Thyroid gland (tissue), 4 donors: ENCODE measurements at places on chromosomes 4 and X.

- H3K27me3 ChIP-seq, result no peaks in the 10 kb centered on the region
- no peak overlapping the region for H3K4me3 ChIP-seq
- H3K4me1 ChIP-seq, result no peaks in the 10 kb centered on the region
- H3K36me3 ChIP-seq, result no peaks in the 10 kb centered on the region
- no peak for DNase-seq
- no peak overlapping the region for H3K27ac ChIP-seq
Observed at GRCh38 chr4:89788206-89789072, 48.5 kb downstream of the SNCA start.

DNA sequence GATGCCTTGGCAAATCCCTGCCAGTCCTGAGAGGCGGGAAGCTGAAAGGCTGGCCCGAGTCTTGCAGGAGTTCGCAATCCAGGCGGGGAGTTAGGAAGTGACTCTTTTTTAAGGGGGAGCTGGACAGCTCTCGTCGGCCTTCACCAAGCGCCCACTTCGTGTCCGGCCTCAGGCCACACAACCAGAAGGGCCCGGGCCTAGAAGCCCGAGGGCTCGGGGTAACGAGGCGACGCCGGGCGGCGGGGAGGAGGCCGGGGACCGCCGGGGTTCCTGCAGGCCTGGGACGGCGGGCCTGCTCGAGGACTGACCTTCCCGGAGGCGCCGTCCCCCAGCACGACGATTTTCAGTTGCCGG, 395 bp downstream of the RAB28 start:
- peaks cover 12% of the 10 kb centered on the region for H3K4me1 ChIP-seq
- H3K27ac ChIP-seq, result peak overlapping the region; percentile 98
- DNase-seq, result peak; percentile 56

- no peaks in the 10 kb centered on the region for H3K27me3 ChIP-seq
- no peak overlapping the region for H3K27ac ChIP-seq
- no peak for DNase-seq
- H3K36me3 ChIP-seq, result no peaks in the 10 kb centered on the region
- no peaks in the 10 kb centered on the region for H3K4me1 ChIP-seq
Observed at GRCh38 chr4:54073271-54073880, 9.0 kb upstream of the CHIC2 start.

DNA sequence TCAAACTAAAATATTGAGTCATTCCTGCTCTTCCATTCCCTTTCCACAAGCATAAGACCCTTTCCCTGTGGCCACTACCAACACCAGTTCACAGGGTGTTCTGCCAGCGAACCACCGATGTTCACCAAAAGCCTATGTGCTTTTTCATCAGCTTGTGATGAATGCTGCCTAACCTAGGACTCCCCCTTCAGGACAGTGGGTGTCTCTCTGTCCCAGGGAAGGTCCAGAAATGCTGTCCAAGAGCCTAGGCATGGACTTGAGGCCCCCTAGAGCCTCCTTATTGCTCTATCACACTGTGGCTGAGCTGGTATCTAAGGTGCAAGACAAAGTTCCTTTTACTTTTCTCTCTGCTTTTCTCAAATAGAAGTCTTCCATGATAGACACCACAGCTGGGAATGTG, 1015.6 kb downstream of the PCDH19 start:
- H3K4me1 ChIP-seq, result no peaks in the 10 kb centered on the region
- no peaks in the 10 kb centered on the region for H3K36me3 ChIP-seq
- no peak for DNase-seq
- H3K27ac ChIP-seq, result no peak overlapping the region

DNA sequence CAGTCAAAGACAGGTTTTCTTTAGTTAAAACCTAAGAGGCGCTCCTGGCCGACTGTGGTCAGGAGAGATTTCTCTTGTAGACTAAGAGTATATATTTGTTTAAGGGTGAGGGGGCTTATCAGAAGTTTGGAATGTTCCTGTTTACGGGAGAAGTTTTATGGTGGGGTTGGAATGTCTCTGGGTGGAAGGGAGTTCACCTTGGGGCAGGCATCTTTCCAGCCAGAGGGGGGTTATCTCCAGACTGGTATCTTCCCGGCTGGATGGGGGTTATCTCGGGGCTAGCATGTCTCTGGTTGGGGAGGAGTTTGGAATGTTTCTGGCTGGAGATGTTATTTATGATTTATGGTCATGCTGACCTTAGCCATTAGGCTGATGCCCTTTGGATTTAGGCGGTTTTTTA, 116.0 kb downstream of the COX7B2 start:
- H3K27me3 ChIP-seq, result no peaks in the 10 kb centered on the region
- H3K4me1 ChIP-seq, result no peaks in the 10 kb centered on the region
- no peak overlapping the region for H3K27ac ChIP-seq
- no peaks in the 10 kb centered on the region for H3K36me3 ChIP-seq

- no peak for DNase-seq
- no peak overlapping the region for H3K4me3 ChIP-seq
- H3K4me1 ChIP-seq, result no peaks in the 10 kb centered on the region
Observed at GRCh38 chrX:1294301-1295067, 25.9 kb downstream of the CSF2RA start.

GRCh38 chrX:104749951-104750610, 184.1 kb downstream of the IL1RAPL2 start:
- H3K27me3 ChIP-seq, result no peaks in the 10 kb centered on the region
- no peaks in the 10 kb centered on the region for H3K36me3 ChIP-seq
- no peaks in the 10 kb centered on the region for H3K4me1 ChIP-seq
- no peak overlapping the region for H3K27ac ChIP-seq

DNA sequence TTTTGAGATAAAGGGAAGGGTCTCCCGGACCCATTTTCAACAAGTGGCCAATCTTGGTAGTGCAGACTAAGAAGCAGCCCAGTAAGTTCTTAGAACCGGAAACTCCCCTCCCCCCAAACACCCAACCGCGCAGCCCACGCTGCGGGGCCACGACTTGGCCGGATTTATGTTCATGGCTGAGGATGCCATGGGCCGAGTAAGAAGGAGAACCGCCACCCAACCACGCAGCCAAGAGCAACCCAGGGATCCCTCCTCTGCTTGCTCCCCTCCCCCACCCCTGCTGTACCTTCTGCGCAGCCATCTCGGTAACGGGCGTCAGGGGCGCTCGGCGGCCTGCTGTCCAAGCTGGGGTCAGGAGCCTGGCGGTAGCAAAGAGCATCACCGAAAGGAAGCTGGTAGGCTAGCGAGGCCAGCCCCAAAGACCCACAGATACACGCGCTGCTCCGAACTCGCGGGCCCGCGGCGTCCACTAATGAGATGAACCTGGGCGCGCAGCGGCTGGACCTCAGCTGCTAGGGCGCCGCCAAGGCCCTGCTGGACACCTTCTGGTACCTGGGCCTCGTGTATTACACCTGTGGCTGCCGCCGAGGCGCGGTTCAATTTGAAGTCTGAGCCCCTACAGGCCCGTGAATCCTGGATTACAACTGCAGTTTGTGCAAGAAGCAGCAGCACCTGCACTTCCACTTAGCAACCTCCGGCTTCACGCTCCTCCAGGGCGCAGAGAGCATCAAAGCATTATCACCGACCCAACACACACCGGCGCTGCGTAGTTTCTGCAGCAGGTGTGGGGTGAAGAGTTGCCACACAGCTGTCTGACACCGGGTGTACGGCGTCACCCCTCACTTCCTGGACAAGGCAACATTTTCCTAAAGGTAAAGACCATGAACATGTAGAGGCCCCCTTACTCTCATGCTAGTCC, 63.4 kb downstream of the NUDT10 start:
- DNase-seq, result peak; percentile 31
- no peaks in the 10 kb centered on the region for H3K27me3 ChIP-seq
- H3K4me1 ChIP-seq, result no peaks in the 10 kb centered on the region

GRCh38 chrX:4690521-4690920, 977.1 kb upstream of the PRKX start:
- no peaks in the 10 kb centered on the region for H3K27me3 ChIP-seq
- no peaks in the 10 kb centered on the region for H3K36me3 ChIP-seq
- no peak overlapping the region for H3K27ac ChIP-seq
- H3K4me1 ChIP-seq, result no peaks in the 10 kb centered on the region
- H3K4me3 ChIP-seq, result no peak overlapping the region
- no peak for DNase-seq

- DNase-seq, result no peak
- H3K4me3 ChIP-seq, result peak overlapping the region; percentile 35
- peaks cover 27% of the 10 kb centered on the region for H3K4me1 ChIP-seq
- no peaks in the 10 kb centered on the region for H3K27me3 ChIP-seq
- no peak overlapping the region for H3K27ac ChIP-seq
Observed at GRCh38 chr4:5712517-5712916, 1.5 kb downstream of the EVC start.

DNA sequence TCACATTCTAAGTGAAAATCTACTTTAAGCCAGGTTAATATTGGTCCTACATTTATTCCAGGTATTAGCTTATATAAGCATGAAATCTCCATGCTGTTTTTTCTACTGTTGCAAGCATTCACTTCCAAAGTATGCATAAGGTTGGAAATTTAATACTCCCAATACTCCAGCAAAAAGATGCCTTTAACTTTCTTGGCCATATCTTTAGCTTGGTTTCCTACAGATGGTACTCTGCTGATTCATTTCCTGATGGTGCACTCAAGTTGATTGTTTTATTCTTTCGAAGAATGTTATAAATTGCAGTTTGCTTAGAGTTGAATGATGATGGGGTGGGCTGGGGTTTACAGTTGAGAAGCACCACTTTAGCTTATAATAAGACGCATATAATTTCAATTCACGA, 330.2 kb downstream of the PTTG2 start:
- H3K4me3 ChIP-seq, result no peak overlapping the region
- no peaks in the 10 kb centered on the region for H3K4me1 ChIP-seq
- no peaks in the 10 kb centered on the region for H3K27me3 ChIP-seq
- H3K27ac ChIP-seq, result no peak overlapping the region
- no peaks in the 10 kb centered on the region for H3K36me3 ChIP-seq
- no peak for DNase-seq

- DNase-seq, result no peak
- H3K36me3 ChIP-seq, result no peaks in the 10 kb centered on the region
- no peaks in the 10 kb centered on the region for H3K4me1 ChIP-seq
- H3K27me3 ChIP-seq, result no peaks in the 10 kb centered on the region
- no peak overlapping the region for H3K4me3 ChIP-seq
Observed at GRCh38 chrX:44306356-44306755, 37.1 kb downstream of the EFHC2 start.

- DNase-seq, result no peak
- no peak overlapping the region for H3K4me3 ChIP-seq
- H3K27me3 ChIP-seq, result no peaks in the 10 kb centered on the region
- H3K36me3 ChIP-seq, result no peaks in the 10 kb centered on the region
- no peak overlapping the region for H3K27ac ChIP-seq
- H3K4me1 ChIP-seq, result no peaks in the 10 kb centered on the region
Observed at GRCh38 chr4:119707336-119707735, 78.7 kb upstream of the PDE5A start.
